ENCODE measurements at places on chromosomes 12 and 14.

- no peak for DNase-seq
Measured at GRCh38 chr12:54211920-54212319, 23.1 kb upstream of the SMUG1 start.

- DNase-seq, result no peak
Measured at GRCh38 chr12:42791399-42791798, 201.9 kb upstream of the PRICKLE1 start.

GRCh38 chr14:51382506-51382905 lies 142.5 kb downstream of the TMX1 start:
- no peak for DNase-seq

DNA sequence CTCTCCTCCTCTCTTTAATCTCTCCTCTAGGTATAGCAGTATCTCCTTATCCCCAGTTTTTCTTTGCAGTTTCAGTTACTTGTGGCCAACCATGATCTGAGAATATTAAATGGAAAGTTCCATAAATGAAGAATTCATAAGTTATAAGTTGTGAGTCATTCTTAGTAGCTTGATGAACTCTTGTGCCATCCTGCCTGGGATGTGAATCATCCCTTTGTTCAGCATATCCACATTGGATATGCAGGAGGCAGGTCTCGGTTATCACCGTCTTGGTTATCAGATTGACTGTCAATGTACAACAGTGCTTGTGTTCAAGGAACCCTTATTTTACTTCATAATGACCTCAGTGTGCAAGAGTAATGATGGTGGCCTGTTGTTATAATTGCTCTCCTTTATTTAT lies 134.0 kb downstream of the TMEM117 start:
- DNase-seq, result no peak

DNA sequence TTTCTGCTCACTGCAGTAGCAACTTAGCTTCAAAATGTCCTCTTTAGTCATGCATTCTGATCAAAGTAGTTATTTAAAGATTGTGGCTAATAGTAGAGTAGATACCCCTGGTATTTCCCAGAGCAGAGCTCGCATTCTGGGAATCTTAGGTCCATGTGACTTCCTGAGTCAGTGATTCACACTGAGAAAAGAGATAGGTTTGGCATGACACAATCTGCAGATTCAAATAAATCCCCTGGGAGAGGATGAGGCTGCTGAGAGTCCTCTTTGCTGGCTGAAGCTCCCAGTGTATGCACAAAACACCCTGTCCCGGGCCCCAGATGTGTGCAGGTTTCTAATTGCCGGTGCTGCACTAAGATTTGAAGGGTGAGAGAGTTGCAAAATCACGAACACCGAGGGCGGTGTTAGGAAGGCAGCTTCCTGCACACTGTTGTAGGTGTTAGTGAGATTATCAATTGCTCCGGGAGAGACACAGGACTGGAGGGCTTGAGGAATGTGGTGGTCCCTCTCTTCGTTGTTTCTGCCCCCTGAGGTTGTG lies 233.2 kb downstream of the NRXN3 start:
- DNase-seq, result no peak

- no peak for DNase-seq
Measured at GRCh38 chr14:82422230-82422629, 888.6 kb upstream of the SEL1L start.
